Omental fat pad (tissue), 4 donors: ENCODE measurements at places on chromosomes 6 and 20. TPM values are rescaled to one million over a fixed set of nuclear protein-coding genes. Genes with fewer than 3 reads are reported as not detected.

The EBF4 gene
- 4.6 TPM for total RNA-seq

The BCAS1 gene
- total RNA-seq: not detected

The FOXC1 gene
- 4.1 TPM for total RNA-seq

The DEFB124 gene
- not detected for total RNA-seq

GRCh38 chr20:23609486-23610109, 3.9 kb upstream of the CST9 start:
- no peak for DNase-seq

DNA sequence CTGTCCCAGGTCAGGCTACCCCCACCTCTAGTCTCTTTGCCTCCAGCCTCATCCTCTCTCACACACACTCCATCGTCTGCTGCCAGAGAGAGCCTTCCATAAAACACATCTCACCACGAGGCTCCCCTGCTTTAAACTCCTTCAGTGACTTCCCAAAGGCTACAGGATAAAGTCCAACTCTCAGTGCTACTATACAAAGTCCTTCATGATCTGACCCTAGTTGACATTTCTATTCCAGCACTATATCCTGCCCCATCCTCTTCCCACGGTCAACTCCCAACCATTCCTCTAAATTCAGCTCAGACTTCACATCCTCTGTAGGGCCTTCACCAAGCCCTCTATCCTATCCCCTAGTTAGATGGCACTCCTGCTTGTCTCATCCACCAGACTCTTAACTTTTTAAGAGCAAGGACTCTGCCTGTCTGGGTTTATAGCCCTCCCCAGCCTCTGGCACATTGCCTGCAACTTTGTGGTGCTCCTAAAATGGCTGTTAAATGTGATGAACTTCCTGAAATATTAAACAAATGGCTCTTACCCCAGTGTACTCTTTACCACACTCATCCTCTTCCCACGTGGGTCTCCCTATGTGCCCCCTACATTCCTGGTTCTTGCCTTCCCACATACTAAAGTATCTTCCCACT, 36.1 kb downstream of the KIF16B start:
- DNase-seq: no peak

DNA sequence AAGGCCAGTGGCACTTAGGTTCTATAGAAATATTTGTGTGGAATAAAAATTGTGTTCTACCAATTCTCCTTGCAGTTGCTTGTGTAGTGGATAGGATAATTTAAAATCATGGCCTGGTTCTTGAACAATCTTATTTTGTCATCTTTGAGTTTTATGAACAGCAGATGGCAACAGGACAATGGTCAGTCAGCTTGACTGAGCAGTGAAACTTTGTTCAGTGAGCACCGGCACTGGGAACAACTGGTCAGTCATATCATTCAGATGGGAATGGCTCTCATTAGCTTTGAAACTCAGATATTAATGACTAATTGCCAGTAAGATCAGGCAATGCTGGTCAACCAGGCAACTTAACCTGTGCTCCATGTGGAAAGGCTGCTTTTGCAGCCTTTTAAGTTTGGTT, 129.2 kb downstream of the BCKDHB start:
- no peak for DNase-seq

DNA sequence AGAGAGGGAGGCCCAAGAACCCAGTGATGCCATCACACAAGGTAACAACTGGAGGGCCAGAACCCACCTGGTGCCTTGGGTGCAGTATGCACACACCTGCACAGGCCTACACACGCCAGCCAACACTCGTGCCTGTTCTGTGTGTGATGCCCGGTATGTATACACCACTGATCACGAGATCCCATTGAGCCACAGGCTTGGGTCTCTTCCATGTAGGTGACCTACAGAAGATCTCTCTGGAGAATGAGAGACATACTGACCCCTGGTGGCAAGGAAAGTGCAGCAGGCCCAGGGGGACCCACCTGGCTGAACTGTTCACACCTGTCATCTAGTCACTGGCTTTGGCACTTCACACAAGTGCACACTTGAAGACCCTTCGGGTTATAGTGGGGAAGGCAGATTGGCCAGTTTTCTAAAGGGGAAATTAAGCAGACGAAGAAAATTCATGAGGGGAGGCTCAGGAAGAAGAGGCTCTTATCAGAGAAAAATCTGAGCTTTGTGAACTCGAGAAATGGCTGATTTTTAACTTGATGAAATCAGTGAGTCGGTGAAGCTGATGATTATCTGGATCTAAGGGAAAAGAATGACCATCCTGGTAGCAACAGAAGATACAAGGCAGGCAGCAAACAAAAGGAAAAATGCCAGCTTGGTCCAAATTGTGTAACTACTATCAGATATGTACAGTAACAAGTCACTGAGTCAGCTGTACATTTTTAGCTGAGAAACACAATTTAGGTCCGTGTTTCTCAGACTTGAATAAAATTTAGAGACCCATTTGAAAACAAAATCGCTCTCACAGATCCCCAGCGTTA, 69.1 kb upstream of the PBOV1 start:
- DNase-seq: no peak

DNA sequence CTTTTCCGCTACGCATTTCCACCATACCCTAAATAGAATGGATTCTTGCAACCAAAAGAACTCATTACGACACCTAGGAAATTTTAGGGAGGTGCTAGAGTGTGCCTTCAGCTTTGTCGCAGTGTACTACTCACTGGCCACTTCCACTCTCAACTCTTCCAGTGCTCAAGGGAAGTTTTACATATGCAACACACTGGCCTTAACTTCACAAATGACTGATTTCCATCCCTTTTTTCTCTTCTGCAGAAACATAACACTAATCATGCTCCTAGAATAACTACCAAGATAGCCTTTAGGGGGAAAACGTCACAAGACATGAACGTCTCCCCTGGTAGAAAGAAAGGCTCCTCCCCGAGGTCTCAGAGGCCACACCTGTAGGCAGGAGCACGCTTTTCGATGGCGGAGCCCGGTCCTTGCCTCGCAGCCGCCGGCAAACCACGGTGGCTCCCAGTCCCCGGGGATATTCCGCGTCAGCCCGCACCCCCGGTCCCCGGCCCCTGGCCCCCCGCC, 584 bp downstream of the LYRM4 start:
- DNase-seq: no peak

GRCh38 chr6:144617191-144617590, 332.1 kb downstream of the UTRN start:
- no peak for DNase-seq

DNA sequence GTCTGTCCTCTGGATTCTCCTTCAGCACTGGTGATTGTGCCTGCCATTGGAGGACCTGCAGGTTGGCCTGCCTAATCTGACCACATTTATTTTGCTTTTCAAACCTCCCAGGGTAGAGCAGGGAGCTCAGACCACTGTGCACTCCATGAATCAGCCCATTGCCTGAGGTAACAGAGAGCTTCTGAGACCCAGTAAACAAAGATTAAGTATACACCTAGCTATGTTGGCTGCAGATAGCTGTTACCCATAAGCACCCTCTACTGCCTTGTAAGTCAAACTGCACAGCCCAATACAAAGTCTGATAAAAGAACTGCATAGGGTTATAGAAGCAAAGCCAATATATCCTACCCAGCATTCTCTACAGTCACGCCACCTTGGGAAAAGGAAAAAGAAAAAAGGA, 338.7 kb downstream of the HTR1B start:
- no peak for DNase-seq

DNA sequence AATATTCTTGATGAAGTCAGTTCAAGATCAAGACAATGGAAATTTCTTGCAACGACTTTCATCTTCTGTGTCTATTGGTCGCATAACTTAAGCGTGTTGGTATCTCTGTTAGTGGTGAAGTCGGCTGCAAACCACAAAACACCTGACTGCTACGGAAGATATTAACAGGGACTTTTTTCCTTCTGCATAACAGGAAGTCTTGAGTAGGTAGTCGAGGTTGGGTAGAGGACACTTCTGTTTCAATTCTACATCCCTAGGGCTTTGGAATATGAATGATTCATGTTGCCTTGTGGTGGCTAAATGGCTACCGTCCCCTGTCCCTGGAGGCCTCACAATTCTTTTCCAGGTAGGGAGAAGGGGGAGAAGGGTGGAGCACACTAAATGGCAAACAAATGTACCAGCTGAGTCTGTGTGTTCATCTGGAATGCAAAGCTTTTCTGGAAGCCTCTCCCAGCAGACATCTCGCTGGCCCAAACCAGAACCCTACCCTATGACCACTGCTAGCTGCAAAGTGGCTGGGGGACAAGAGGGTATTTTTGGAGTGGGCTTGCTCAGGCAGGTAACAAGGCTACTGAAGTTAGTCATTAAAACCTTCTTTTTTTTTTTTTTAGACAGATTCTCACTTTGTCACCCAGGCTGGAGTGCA, 34.6 kb upstream of the NKX2-2 start:
- no peak for DNase-seq

DNA sequence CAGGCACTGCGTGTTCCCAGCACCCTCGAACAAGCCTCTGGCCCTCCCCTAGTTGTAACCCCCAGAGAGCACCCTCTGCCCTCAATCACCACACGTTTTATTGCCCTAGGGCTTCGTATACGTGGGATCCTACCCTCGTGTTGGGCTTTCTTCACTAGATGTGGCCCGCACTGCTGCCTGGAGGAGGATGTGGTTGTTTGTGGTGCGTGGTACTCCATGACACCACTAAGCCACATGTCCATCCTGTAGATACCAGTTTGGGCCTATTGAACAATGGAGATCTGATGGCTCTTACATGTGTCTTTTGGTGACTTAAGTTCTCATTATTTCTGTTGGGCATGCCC, 17.0 kb downstream of the SLC2A4RG start:
- DNase-seq: no peak

DNA sequence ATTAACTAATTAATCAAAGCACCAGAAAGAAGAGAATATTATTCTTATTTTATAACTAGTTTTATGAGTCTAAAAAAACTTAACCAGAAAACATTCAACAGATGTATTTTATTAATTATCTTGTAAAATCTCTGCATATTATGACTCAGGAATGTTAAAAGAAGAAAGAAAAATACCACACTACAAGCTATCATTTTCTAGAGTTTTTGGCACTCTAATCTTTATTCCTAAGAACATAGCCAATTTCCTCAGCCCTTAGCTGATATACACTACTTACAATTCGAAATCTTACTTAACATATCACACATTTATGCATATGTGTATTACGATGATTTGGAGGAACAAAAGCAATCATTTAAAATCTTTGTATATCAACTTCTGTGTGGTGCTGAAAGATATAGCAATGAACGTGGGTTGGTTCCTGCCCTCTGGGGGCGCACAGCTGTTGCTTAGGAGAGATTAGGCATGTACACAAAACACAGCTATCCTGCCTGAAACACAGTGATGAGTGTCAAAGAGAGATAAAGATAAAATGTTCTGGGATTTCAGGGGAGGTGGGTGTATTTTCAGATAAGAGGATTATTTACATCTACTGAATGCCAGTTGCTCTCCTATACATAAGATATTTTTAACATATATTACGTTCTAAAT, 404.5 kb downstream of the SYNE1 start:
- no peak for DNase-seq

GRCh38 chr6:32176476-32177182, 745 bp upstream of the AGPAT1 start:
- no peak for DNase-seq

DNA sequence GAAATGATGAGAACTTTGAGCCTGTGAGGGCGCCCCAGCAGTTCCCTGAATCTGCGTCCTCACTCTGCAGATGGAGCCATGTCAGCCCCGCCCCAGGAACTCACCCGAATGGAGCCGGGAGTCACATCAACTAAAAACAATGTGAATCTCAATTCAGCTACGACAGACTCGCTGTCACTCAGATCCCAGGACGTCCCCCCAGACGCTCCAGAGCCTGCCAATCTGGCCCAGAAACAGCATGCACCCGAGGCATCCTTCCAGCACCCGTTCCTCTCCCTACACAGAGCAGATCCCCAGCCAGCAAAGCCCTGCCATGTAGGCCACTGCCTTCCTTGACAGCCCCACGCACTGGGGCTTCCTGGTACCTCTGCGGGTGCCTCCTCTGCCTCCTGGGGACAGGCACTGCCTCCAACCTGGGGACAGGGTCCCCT, 248.0 kb downstream of the TTLL2 start:
- DNase-seq: peak; percentile 22

- DNase-seq: no peak
Measured at GRCh38 chr6:125814481-125814880, 23.7 kb downstream of the NCOA7 start.

GRCh38 chr6:90463359-90463758, 123.5 kb downstream of the MAP3K7 start:
- DNase-seq: no peak

GRCh38 chr6:168709390-168709789, 268.4 kb downstream of the SMOC2 start:
- DNase-seq: no peak

GRCh38 chr6:4902363-4902762, 101.5 kb downstream of the RPP40 start:
- DNase-seq: no peak

- no peak for DNase-seq
Measured at GRCh38 chr20:20571068-20571780, 141.2 kb downstream of the RALGAPA2 start.

- no peak for DNase-seq
Measured at GRCh38 chr20:37249304-37249703, 12.3 kb downstream of the GHRH start.

GRCh38 chr6:77566235-77566634, 86.6 kb upstream of the MEI4 start:
- no peak for DNase-seq

- no peak for DNase-seq
Measured at GRCh38 chr20:9112541-9113515, 43.9 kb downstream of the PLCB4 start.

- DNase-seq: no peak
Measured at GRCh38 chr6:53811082-53811481, 16.3 kb downstream of the LRRC1 start.

DNA sequence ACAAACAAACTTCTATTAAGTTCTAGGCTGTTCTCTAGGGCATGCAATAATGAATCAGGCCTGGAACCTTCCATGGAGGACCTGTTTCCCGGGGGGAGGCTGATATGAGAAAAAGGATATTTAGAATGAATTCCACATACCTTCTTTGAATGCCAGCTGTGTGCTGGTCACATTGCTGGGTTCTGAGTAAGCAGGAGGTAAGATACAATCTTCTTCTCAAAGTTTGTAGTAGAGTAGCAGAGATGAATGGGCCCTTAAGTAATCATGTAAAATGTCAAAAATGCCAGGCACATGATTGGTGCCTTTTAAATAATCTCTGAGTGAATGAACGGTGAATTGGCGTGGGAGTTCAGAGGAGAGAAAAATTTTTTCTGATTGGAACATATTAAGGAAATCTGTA, 47.4 kb downstream of the TGM2 start:
- DNase-seq: no peak
